Esophagus muscularis mucosa (tissue), 4 donors: ENCODE measurements at places on chromosomes 2 and 18.

DNA sequence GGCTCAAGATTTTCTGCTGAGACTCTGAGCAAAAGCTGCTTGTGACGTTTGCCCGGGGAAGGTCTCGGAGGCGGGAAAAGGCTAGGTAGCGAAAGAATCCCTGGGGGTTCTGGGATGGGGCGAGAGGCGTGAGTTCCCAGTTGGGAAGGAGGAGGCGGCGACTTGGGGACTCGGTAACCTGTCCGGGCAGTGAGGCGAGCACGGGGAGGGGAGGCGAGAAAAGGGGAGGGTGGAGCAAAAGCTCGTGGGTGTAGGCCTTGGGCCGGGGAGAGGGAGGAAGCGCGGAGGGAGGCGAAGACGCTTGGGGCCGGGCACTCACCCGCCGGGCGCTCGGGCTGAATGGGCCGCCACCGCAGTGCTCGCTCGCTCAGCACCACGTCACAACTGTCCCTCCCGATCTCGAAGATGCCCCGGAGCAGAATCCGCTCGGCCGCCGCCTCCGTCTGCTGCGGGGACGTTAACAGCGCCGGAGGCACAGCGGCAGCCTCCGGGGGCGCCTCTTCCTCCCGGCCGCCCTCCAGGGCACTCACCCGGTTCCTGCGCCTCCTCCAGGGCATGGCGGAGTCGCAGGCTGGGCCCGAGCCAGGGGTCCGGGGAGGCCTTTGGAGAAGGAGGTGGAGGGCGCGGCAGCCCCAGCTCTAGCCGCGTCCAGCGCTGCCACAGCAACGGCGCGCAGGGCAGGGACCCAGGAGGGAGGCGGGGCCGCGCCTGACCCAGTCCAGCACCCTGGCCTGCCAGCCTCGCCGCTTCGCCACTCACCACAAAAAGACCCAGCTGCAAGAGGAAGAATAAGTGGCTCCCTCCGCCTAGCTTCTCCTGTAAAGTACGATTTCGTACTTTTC, at the start of gene CERKL:
TSS of gene CERKL (minus strand) at position 656 of the 842 bp plus-strand sequence. CDS start at position 557, 99 bp downstream.
- no peaks in the 10 kb centered on the region for H3K27me3 ChIP-seq
- no peak within 1 kb of the TSS for H3K27ac ChIP-seq
- DNase-seq = no peak
- H3K4me3 ChIP-seq = peak within 1 kb of the TSS; percentile 61
- peaks cover 14% of the 10 kb centered on the region for H3K4me1 ChIP-seq

- H3K27me3 ChIP-seq = no peaks in the 10 kb centered on the region
- no peak overlapping the region for H3K4me3 ChIP-seq
- H3K4me1 ChIP-seq = peaks cover 20% of the 10 kb centered on the region
- no peak for DNase-seq
Observed at GRCh38 chr2:196233805-196234475, 62.6 kb upstream of the STK17B start.

- no peaks in the 10 kb centered on the region for H3K36me3 ChIP-seq
- peaks cover 30% of the 10 kb centered on the region for H3K4me1 ChIP-seq
- H3K27ac ChIP-seq = no peak overlapping the region
- H3K4me3 ChIP-seq = no peak overlapping the region
- no peak for DNase-seq
Observed at GRCh38 chr2:108920686-108921085, 68.3 kb downstream of the EDAR start.

GRCh38 chr2:238518821-238519186, 92.1 kb downstream of the ASB1 start:
- no peak overlapping the region for H3K27ac ChIP-seq
- H3K4me1 ChIP-seq = no peaks in the 10 kb centered on the region
- no peaks in the 10 kb centered on the region for H3K36me3 ChIP-seq
- no peaks in the 10 kb centered on the region for H3K27me3 ChIP-seq

GRCh38 chr2:75018162-75018561, 59.7 kb downstream of the POLE4 start:
- no peaks in the 10 kb centered on the region for H3K27me3 ChIP-seq
- peak; percentile 7 for DNase-seq
- no peak overlapping the region for H3K27ac ChIP-seq
- no peaks in the 10 kb centered on the region for H3K36me3 ChIP-seq

DNA sequence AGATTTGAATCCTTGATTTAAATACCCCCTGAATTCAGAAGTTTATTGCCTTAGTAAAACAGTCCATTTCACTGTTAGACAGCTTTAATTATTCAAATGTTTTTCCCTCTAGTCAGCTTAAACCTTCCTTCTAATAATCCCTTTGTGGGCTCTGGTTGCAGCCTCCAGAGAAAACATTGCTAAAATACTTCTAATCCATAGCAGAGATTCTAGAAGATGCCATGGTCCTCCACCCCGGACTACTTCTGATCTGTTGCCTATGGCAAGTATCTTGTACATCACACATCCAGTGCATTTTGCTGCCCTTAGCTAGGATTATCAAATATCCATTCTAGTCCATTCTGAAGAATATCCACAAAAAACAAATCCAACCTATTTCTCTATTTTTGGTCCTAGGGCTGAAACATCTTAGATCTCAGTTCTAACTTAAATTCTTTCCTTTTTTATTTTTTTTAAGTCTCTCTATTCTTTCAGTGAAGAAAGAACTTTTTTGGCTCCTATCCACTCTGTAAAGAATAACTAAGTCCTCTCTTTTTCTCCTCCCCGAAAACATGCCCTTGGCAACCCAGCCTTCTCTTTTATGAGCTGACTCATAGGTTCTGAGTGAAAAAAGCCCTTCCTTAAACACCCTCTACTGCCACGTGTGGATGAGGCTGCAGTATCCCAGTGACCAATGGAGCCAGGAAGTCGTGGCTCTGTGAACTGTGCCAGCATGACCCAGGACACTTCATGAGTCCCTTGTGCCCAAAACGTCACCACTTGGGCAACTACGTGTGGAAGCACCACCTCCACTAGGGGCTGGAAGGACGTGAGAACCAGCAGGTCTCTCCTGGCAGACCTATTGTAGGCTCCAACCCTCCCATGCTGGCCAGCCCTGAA, 349.8 kb downstream of the TNS1 start:
- H3K36me3 ChIP-seq = no peaks in the 10 kb centered on the region
- H3K27ac ChIP-seq = peak overlapping the region; percentile 53
- H3K4me1 ChIP-seq = peaks cover 31% of the 10 kb centered on the region

DNA sequence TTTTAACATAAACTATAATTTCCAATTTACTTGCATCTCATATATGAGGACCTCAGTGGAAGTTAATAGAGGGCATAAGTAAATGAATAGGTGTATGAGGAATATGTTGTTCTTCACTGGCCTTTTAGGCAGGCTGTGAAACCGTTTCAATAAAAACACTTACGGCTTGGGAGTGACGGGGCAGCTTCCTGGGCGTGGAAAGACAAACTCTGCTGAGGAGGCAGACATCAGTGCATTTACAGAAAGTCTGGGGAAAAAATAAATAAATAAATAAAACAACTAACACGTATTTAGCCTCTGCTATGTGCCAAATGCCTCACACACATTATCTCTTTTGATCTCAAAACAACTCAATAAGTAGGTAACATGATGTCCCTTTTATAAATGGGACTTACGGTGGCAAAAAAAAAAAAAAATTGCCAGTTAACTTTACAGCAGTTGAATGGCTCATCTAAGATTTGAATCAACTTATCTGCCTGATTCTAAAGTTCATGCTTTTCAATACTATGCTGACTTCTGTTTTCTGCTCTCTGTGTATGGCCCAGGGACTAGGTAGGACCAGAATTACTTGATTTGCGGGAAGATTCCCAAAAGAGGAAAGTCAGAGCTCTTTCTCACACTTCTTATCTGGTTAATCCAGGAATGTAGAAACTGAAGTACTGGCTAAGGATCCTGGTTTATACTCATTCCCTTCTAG, 77.5 kb upstream of the LRATD1 start:
- peak; percentile 42 for DNase-seq
- H3K27me3 ChIP-seq = no peaks in the 10 kb centered on the region
- no peak overlapping the region for H3K27ac ChIP-seq
- no peaks in the 10 kb centered on the region for H3K4me1 ChIP-seq
- no peak overlapping the region for H3K4me3 ChIP-seq

DNA sequence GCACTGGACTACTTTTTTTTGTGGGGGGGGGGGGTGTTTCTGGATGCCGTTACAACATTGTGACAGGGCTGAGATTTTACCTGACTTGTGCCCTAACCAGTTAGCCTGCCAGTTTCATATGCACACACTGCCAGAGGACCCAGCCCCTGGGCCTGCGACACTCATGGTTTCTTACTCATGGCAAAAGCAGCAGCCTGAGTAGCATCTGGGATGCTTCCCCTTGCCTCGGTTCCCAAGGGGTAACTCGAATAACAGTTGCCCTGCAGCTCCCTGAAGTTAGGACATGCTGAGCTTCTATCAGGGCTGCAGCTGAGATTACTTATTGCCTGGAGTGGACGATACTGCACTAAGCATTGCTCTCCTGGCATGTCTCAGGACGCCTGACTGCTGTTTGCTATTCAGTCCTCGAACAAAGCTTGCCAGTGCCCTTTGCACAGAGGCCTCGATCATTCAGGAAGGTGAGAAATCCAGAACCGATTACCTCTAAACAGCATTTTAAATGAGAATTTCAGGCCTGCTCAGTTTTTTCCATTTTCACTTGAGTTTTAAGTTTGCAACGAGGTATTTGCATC, 47.9 kb downstream of the TRPM8 start:
- H3K27me3 ChIP-seq = peaks cover 9% of the 10 kb centered on the region
- H3K27ac ChIP-seq = no peak overlapping the region
- no peaks in the 10 kb centered on the region for H3K4me1 ChIP-seq

DNA sequence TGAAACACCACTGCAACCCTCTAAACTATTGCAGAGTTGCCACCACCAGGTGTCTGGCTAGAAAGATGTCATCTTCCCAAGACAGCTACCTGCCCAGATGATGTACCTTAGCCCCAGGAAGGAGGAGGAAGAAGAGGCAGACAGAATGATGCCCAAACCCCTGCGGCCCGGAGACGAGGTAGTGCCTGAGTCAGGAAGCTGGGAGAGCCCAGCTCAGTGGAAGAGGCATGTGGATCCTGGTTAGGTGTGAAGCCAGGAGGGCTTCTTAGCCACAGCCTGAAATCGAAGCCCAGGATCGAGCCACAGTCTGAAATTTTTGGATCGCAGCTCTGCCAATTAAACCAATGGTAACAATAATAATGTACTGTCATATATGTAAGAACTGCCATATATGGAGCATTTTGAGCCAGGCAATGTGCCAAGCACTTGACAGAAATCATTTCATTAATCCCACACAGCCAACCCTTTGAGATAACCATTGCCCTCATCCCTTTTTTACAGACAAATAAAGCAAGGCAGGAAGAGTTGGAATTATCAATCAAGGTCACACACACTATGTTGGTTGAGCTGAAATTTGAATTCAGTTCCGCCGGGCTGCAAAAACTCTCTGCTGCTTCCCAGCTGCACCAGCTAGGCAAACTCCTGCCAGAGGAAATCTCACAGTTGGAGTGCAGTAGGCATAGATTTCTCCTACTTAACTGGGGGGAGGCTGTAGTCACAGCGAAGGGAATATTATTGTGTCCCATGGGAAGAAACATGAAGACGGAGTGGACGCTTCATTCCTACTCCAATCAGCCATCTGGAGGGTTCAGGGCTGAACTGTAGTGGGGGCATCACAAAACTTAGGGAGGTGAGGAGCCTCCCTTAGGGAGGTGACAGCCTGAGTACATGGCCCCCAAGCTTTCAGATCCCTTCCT, 19.4 kb upstream of the CYP1B1 start:
- H3K36me3 ChIP-seq = no peaks in the 10 kb centered on the region
- H3K27me3 ChIP-seq = no peaks in the 10 kb centered on the region
- H3K4me3 ChIP-seq = no peak overlapping the region
- H3K4me1 ChIP-seq = peaks cover 43% of the 10 kb centered on the region
- H3K27ac ChIP-seq = no peak overlapping the region

DNA sequence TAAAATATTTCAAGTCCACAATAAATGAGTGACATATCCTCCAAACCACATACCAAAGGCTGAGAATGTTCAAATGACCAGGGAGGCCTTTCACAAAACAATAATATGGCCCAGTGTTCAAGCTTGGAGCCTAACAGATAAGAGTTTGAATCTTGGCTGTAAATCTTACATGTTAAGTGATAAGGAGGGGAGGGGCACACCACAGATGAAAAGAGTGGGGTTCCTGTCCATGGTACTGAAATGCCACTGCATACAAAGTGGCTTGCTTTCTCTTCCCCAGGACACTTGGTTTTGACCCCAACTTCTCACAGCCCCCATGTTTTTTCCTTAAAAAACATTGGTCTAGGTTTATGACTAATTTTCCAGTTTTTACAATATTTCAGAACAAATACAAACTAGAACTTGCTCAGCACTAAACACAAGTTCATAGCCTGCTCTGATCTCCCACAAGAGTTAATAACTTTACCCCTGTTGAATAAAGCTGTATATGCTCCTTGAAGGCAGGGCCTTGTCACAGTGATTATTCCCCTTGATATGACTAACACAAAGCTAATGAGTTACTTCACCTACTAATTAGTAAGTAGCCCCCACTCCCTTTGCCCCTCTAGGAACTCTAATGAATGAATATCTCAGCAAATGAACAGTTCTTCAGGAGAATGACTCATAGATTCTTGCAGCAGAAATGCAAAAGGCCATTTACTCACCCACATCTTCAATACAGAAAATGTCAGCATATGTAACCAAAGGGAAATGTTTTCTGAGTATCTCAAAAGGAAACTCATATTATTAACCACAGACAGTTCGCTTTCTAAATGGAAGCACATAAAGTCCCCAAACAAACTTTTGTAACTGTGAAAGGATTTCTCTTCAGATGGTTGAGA, 142.2 kb downstream of the SATB2 start:
- no peaks in the 10 kb centered on the region for H3K4me1 ChIP-seq
- H3K27ac ChIP-seq = no peak overlapping the region
- no peaks in the 10 kb centered on the region for H3K27me3 ChIP-seq

- no peaks in the 10 kb centered on the region for H3K27me3 ChIP-seq
- no peaks in the 10 kb centered on the region for H3K4me1 ChIP-seq
- no peak overlapping the region for H3K27ac ChIP-seq
- no peaks in the 10 kb centered on the region for H3K36me3 ChIP-seq
- DNase-seq = no peak
- no peak overlapping the region for H3K4me3 ChIP-seq
Observed at GRCh38 chr2:166031054-166031453, 77.5 kb upstream of the TTC21B start.

DNA sequence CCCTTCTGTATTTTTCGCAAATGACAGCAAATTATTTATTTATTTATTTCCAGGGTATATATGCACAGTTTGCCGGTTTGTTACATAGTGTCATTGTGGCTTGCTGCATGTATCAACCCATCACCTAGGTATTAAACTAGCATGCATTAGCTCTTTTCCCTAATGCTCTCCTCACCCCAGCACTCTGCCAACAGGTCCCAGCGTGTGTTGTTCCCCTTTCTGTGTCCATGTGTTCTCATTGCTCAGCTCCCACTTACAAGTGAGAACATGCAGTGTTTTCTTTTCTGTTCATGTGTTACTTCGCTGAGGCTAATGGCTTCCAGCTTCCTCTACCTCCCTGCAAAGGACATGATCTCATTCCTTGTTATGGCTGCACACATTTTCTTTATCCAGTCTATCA, 592.3 kb downstream of the TRIB2 start:
- DNase-seq = no peak
- H3K27ac ChIP-seq = no peak overlapping the region
- no peaks in the 10 kb centered on the region for H3K4me1 ChIP-seq

DNA sequence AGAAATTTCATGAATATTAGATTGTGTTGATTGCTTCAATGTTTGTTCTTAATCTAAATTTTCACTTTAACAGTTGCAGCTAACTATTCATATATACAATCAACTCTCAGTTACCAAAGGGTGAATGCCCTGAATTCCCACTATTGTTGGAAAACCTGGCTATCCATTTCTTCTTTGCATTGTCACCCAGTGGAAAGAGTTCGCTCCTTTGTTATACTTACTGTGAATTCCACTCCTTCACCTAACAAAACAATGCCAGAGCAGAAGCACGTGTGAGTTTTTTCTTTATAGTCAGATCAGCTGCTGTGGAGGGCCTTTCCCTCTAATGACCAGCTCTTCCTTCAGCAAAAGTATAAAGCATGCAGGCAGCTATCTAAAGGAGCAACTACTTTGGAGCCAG, 409.2 kb upstream of the NRP2 start:
- H3K4me3 ChIP-seq = no peak overlapping the region
- H3K27me3 ChIP-seq = no peaks in the 10 kb centered on the region
- H3K27ac ChIP-seq = no peak overlapping the region
- DNase-seq = no peak
- H3K4me1 ChIP-seq = no peaks in the 10 kb centered on the region
